ENCODE measurements at places on chromosomes 3 and 15.
A peak's percentile ranks its signal among the peaks of the same experiment; 100 is the strongest.

DNA sequence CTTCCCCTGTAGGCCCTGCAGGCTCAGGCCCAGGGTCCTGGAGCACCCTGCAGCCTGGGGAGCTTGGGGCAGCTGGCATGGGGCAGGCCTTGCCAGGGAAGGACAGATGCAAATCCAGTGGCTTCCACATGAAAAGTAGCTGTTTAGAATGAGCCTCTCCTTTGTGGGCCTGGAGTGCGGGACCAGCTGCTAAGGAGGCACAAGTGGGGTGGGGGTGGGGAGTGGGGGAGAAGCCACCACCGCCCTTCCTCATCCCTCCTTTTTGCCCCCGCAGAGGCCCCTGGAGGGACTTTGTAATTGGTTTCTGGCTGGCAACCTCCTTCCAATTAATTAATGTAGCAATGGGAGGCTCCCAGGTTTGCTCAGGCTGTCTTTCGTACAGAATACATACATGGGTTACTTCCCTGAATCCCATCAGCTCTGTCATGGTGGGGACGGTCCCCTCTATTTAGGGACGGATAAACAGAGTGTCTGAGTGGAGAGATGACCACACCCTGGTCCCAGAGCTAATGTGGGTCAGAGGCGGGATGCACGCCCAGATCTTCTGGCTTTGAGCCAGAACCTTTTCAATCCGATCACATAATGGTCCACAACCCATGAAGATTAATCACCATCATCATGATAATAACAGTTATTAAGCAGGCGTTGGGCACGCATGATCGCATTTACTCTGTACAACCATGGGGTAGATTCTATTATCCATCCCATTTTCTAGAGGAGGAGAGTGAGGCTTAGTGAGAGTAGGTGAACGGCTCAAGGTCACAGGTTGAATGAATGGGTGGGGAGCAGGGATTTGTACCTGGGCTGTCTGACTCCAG is 6.2 kb downstream of the CORO2B start:
- no peak for DNase-seq

- DNase-seq: no peak
Measured at GRCh38 chr3:65540666-65541065, 498.1 kb downstream of the MAGI1 start.

- DNase-seq: no peak
Measured at GRCh38 chr3:52090933-52091468, 34.6 kb upstream of the DUSP7 start.

- DNase-seq: peak; percentile 9
Measured at GRCh38 chr3:185253645-185254410, at the start of gene EHHADH. Gene EHHADH, minus strand, starts transcription at chr3:185254049. Its CDS starts 27 bp downstream, at chr3:185254022.

DNA sequence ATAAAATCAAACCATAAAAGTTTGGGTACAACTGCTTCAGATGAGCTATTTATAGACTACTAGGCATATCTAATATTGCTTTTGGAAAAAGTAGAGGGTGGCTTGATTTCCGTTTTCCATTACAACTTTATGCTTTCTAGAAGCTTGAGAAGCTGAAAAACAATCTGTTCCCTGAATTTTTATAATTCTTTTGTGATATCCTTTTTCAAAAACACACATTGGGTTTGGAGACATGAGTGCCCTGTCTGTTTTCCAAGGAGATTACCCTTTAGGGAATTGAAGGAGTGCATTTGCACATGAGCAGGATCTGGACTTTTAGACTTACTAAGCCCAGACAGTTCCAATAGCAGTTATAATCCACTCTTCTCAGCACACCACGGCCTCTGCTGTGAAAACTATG is 49.5 kb upstream of the FILIP1L start:
- no peak for DNase-seq

- no peak for DNase-seq
Measured at GRCh38 chr3:117003501-117003900, 293.9 kb downstream of the TUSC7 start.

- no peak for DNase-seq
Measured at GRCh38 chr15:87710406-87710805, 546.1 kb downstream of the NTRK3 start.

- no peak for DNase-seq
Measured at GRCh38 chr3:8413337-8413926, 88.2 kb upstream of the LMCD1 start.

DNA sequence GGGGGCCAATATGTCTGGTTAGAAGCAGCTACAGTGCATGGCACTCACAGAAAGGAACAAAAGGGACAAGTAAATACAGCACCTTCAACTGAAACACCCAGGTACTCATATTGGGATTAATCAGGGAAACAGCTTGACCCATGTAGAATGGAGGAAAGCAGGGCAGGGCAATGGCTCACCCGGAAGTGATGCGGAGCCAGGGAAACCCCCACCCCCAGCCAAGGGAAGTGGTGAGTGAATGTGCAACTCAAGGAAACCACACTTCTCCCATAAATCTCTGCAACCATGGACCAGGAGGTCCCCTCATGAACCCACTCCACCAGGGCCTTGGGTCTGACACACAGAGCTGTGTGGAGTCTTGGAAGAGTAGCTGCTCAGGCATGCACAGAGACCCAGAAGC is 117.1 kb downstream of the MTHFS start:
- DNase-seq: no peak

DNA sequence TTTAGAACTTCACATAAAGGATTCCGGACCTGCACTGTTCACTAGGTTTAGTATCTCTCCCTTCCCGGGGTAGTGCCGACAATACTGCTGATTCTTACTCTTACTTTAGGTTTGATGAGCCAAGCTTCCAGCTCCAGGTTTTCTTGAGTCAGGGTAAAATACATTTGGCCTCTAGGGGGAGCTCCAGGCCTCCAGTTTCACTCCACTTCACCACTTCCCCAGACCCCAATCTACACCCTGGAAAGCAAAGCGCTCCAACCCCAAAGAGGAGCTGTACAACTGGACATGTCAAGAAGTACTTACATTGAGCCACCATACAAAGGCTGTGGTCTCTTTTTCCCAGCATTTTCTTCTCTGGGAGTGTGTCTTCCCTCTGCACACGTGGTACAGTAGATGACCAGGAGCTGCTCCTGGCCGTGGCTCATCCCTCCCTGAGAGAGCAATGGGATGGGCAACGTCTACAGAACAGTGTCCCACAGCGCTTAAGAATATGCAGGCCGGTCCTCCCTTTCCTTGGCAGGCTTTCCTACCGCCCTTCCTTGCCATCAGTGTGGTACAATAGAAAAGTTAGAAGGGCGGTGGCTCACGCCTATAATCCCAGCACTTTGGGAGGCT is 93.9 kb upstream of the CCDC80 start:
- DNase-seq: peak; percentile 36

DNA sequence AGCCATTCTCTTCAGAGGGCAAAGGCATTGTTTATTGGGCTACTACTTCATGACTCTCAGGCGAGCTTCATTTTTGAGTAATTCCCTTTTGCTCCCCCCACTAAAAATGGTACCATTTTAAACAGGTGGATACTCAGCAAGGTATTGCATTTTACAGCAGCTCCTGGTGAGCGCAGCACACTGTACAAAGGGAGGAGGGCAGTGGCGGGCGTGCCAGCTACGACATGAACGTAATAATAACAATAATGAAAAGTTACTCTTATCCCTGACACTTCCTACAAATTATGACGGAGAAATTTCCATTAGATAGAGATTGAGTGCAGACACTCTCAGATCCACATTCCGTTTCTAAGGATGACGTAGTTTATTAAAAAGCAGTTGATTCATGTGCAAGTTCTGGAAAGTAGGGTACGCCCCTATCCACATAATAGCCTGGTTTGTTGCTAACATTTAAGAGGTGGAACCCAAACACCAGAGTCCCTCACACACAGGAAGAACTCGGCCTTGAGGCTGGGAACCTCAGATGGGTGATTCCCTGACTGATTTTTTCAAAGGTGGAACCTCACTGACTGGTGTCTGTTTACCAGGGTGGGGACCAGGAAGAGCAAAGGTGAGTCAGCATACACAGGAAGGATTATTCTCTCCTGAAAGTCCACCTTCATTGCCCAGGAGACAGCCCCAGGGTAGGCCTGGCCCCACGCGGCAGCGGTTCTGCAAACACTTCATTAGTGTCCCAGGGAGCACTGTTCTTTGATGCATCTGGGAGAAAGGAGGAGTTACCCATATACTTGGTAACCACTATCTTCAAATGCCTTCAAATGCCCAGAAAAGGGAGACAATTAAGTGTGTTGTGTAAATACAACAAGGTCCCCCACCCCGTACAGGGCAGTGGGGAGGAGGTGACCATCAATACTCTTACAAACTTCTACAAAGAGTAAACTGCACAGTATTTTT is 69.9 kb downstream of the LDHAL6B start:
- DNase-seq: no peak

DNA sequence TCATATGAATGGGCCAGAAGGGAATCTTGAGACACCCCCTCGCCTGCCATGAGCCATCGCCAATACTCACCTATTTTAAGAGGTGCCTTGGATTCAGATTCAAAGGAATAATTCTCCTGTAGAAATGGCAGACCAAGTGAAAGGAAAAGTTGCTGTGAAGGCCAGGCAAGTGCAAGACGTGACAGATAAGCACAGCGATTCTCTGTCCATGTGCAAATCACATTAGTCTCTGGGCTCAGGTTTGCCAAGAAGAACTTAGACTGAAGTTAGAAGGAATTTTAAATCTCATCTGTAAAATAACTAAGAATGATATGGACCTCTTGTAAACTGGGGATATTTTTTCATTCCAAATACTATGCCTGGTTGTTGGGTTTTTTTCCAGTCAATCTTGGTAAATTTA is 173.6 kb downstream of the UACA start:
- no peak for DNase-seq

- DNase-seq: no peak
Measured at GRCh38 chr3:5634411-5634810, 446.9 kb downstream of the EDEM1 start.

DNA sequence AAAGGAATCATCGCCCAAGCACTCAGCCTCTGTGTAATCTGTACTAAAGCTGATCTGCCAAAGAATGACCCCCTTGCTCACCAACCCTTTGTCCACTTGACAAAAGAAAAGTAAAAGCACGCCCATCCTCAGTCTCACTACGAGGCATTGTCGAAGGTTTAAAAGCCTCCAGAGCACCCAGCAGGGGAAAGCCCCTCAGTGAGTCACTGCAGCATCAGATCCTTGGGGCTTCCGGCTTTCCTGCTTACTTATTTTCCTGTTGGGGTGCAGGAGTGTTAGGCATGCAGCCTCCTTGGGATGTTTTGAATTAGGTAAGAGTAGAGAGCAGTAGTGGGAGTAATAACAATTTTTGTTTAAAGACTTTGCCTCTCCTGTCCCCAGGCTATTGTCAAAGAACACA is 216.1 kb downstream of the MTHFS start:
- DNase-seq: no peak

DNA sequence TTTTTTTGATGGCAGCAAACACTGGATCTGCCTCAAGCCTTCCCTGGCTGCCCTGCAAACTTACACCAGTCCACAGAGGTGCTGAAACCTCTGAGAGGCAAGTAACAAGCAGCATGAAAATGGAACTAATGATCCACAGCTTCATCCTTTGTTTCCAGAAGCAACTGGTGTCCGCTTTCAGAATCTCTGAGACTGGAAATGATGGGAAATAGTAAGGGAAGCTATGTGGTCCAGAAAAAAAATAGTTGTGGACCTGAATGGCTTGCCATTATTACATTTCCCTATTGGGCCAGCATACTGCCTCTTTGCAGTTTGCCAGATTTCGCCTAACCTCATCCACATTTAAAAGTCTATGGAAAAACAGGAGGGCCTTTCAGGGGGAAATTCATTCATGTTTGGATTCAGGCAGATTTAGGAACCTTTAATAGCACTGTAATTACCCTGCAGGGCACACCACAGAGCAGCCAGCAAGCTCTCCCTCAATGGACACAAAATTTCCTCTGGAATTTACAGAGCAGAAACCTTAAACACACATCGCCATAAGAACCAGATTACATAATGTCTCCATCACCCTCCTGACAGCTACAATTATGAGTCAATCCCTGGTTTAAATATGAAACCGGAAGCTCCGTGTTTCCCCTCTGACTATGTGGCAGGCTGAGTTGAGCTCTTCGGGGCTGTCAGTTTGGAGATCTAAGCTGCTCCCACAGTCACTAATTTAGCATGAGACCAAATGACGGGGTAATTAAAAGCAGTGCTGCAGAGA is 134.4 kb downstream of the TMCO5A start:
- DNase-seq: no peak

- DNase-seq: no peak
Measured at GRCh38 chr15:49145651-49146609, 9.5 kb downstream of the COPS2 start.

DNA sequence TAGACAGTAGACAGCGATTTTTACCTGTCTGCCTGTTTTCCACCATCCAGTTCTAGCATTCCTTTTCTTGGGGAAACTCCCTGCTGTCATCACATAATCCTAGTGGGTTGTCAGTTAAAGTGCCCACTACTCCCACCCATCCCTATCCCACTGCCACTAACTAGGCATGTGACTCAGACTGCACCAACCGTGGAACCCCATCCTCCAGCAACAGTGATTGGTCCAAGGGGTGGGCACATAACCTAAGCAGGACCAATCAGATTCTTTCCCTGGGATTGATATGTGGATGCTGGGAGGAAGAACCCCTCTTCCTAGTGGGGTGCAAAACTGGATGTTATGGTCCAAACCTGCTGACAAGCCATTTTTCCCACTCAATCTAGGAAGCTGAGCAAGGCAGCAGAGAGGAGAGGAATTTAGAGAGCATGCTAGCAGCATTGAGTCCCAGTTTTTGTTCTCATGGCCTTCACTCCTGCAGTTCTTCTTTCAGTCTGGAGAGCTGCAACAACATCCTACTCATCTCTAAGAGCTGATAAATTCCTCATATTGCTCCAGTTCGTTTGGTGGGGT is 3.9 kb upstream of the INSYN1 start:
- no peak for DNase-seq

GRCh38 chr3:61673651-61674050 is 112.3 kb downstream of the PTPRG start:
- DNase-seq: no peak
